Inflammatory macrophage treated with lipopolysaccharide for 1 hour (primary cell): ENCODE measurements at places on chromosomes 13 and 19.

- DNase-seq = no peak
Observed at GRCh38 chr13:22897571-22898314, 283.0 kb upstream of the SGCG start.

DNA sequence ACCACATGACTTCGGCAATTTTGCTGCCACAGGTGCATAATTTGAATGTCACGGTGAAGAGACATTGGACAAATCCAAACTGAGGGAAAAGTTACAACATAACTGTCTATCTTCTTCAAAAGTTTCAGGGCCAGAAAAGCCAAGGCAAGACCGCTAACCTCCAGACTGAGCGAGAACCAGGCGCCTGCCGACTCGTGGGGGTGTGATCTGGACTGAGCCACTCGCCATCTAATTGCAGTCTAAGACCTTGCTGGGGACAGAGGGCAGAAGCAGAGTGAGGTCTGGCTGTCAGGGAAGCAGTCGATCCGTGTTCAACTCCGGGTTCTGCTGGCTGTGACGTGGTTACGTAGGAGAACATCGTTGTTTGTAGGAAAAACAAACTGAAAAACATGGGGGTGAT, 88.6 kb downstream of the SPACA7 start:
- no peak for DNase-seq

- DNase-seq = no peak
Observed at GRCh38 chr13:75908141-75908540, 272.0 kb downstream of the LMO7 start.

- DNase-seq = no peak
Observed at GRCh38 chr13:44826591-44827350, 162.5 kb downstream of the NUFIP1 start.

GRCh38 chr19:56637976-56638555, 4.9 kb upstream of the SMIM17 start:
- peak; percentile 21 for DNase-seq

DNA sequence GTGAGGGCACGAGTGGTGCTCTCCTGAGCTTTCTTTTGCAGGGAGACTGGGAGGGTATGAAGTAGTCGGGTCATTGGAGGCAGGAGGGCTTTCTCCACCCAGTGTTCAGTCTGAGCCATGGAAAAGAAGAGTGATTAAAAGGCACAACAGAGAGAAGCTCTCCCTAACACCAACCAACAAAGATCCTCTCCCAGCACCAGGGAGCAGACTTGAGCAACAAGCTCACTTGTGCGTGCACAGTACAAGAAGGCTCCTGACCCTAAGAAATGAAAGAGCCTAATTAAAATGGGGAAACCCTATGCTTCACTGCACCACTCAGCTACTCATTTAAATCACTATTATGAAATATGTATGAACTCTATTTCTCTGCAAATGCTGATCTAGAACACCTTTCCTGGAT, 276.3 kb upstream of the SOX21 start:
- DNase-seq = no peak

DNA sequence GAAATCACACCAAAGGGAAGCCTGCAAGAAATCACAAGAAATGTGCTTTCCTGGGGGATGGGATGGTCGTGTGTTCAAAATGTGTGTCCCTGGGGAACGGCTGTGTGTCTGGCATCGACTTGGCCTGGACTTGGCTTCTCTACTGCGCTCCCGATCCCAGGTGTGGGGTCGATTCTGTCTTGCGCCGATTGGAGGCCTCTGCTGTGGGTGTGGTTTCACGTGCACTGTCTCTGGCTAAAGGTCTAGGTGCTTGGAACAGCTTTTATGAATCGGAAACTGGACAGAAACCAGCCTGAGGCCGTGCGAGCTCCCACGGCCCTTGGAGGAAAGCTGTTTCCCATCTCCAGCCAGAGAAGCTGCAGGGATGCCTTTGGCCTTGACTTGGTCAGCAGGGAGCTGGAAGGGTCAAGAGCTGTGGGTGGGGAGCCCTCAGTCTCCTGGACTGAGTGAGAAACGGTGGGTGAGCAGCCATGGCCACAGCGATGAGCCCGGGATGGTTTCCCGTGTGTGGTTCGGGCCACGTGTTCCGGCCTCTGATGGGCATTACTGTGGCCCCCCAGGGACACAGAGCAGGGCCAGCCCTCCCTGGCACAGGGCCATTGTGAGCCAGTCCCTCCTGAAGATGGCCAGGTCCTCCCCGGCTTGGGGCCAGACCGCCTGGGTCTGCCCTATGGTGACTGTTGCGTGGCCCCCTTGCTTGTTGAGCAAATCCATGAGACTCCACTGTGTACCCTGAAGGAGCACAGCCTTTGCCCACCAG, 29.7 kb downstream of the MCF2L start:
- DNase-seq = no peak

- no peak for DNase-seq
Observed at GRCh38 chr19:40422748-40423566, 2.8 kb downstream of the SERTAD1 start.

DNA sequence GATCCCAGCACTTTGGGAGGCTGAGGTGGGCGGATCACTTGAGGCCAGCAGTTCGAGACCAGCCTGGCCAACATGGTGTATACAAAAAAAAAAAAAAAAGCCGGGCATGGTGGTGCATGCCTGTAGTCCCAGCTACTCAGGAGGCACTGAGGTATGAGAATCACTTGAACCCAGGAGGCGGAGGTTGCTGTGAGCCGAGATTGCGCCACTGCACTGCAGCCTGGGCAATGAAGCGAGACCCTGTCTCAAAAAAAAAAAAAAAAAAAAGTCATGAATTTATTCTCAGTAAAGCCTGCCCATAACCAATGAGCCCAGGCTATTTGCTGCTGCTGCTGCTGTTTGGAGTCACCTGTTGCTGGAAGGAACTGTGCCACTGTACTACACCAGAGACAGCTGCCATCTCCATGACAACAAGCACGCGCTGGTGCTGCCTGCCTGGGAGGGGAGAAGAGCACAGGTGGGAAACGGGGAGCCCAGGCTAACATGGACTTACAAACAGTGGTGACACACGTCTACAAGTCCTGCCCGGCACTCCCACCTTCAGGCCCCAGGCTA, 11.3 kb downstream of the ZFR2 start:
- no peak for DNase-seq
